Smooth muscle cell of the pulmonary artery (primary cell): ENCODE measurements at places on chromosomes 4 and X. TPM values are rescaled to one million over a fixed set of nuclear protein-coding genes. Genes with fewer than 3 reads are reported as not detected.

The BGN gene
- 369 and 546 TPM in 2 replicates for total RNA-seq

The CRMP1 gene
- under 0.01 TPM in 1 of 2 replicates, not detected in the other for total RNA-seq

The TRAM1L1 gene
- 0.59 and 1.8 TPM in 2 replicates for total RNA-seq

The TMEM271 gene
- total RNA-seq, result not detected in 2 replicates

The MXRA5 gene
- total RNA-seq, result 0.03 and 0.65 TPM in 2 replicates

The MAOB gene
- total RNA-seq, result 1.7 and 4.2 TPM in 2 replicates

The USP17L25 gene
- not detected in 2 replicates for total RNA-seq

The TBC1D9 gene
- total RNA-seq, result 43.7 and 45.7 TPM in 2 replicates

The CSAG3 gene
- total RNA-seq, result not detected in 2 replicates

The DDX60 gene
- 14.6 and 17.4 TPM in 2 replicates for total RNA-seq

The SLITRK4 gene
- total RNA-seq, result 0.43 and 2.0 TPM in 2 replicates

The MND1 gene
- total RNA-seq, result 0.79 and 1.7 TPM in 2 replicates

The KLF8 gene
- 2.2 and 4.9 TPM in 2 replicates for total RNA-seq

The FAM9C gene
- total RNA-seq, result 0.07 TPM in 1 of 2 replicates, not detected in the other

The PCSK1N gene
- total RNA-seq, result 0.46 and 10.7 TPM in 2 replicates

The NEUROG2 gene
- not detected in 2 replicates for total RNA-seq

The SLC6A14 gene
- total RNA-seq, result not detected in 2 replicates

The TEC gene
- 0.20 and 0.26 TPM in 2 replicates for total RNA-seq

The BANK1 gene
- total RNA-seq, result 0.13 and 0.30 TPM in 2 replicates

The CHST7 gene
- total RNA-seq, result 12.7 and 25.0 TPM in 2 replicates

The INPP4B gene
- 10.6 and 32.1 TPM in 2 replicates for total RNA-seq

The EDNRA gene
- total RNA-seq, result 9.3 and 17.1 TPM in 2 replicates

The ZCCHC18 gene
- total RNA-seq, result 0.52 and 1.7 TPM in 2 replicates

The GNRHR gene
- total RNA-seq, result not detected in 2 replicates

The ARHGEF38 gene
- not detected in 2 replicates for total RNA-seq

The F9 gene
- not detected in 2 replicates for total RNA-seq

The LIMCH1 gene
- 33.4 and 47.0 TPM in 2 replicates for total RNA-seq

The DUSP21 gene
- not detected in 2 replicates for total RNA-seq

The RHOXF2B gene
- total RNA-seq, result not detected in 2 replicates

The ZGRF1 gene
- total RNA-seq, result 2.9 and 4.5 TPM in 2 replicates
